ENCODE measurements at places on chromosomes 1 and 21. TPM values are rescaled to one million over a fixed set of nuclear protein-coding genes. Genes with fewer than 3 reads are reported as not detected.

GRCh38 chr1:94104776-94105580 lies 16.0 kb downstream of the ABCA4 start:
- H3K4me3 ChIP-seq: no peak overlapping the region
- no peak overlapping the region for H3K27ac ChIP-seq
- no peaks in the 10 kb centered on the region for H3K27me3 ChIP-seq
- DNase-seq: no peak
- no peaks in the 10 kb centered on the region for H3K36me3 ChIP-seq

DNA sequence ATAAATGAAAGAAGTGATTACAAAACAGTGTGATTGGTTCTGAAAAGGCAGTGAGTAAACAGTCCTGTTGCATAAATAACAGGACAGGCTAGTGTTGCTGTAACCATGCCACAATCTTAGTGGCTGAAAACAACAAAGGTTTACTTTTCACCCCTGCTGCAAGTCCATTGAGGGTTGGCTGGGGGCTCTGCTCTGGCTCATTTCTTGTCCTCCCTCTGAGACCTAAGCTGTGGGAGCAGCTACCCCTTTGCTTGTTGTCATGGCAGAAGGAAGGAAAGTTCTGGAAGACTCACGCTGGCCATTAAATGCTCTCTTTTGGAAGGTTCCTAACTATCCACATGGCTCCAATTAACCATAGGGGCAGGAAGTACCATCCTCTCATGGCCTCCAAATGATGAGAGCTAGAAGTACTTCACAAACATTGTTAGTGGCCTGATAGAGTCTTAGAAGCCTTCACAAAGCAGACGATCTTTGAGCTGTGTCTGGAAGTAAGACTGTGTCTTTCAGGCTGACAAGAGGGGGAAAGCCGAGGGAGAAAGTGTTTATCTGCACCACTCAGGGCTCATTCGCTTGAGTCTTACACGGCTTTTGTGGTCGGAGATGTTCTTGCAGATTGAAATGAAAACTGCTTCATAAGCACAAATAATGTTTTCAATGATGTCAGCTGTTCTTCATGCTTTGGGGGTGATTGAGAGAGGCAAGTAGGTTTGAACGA lies 11.9 kb downstream of the RCSD1 start:
- DNase-seq: no peak
- H3K27me3 ChIP-seq: no peaks in the 10 kb centered on the region
- H3K4me3 ChIP-seq: no peak overlapping the region
- H3K27ac ChIP-seq: no peak overlapping the region
- H3K36me3 ChIP-seq: no peaks in the 10 kb centered on the region

DNA sequence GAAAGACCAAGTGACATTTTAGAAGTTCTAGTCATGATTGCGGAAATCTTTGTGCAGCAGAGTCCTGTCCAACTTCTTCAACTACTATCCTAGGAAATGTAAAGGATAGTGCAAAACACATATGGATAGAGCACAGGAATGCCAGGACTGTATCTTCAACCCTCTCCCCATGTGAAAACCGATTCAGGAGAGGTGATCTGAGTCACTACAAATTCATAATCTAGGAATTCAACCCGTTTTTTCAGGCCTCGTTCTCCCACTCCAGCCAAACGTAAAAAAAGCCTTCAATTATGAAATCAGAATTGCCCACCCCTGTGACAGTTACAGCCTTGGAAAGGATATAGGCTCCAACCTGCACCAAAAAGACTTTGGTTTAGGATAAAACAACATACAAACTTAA lies 52.9 kb upstream of the RGS1 start:
- no peak overlapping the region for H3K4me3 ChIP-seq
- H3K36me3 ChIP-seq: no peaks in the 10 kb centered on the region
- H3K27me3 ChIP-seq: no peaks in the 10 kb centered on the region

DNA sequence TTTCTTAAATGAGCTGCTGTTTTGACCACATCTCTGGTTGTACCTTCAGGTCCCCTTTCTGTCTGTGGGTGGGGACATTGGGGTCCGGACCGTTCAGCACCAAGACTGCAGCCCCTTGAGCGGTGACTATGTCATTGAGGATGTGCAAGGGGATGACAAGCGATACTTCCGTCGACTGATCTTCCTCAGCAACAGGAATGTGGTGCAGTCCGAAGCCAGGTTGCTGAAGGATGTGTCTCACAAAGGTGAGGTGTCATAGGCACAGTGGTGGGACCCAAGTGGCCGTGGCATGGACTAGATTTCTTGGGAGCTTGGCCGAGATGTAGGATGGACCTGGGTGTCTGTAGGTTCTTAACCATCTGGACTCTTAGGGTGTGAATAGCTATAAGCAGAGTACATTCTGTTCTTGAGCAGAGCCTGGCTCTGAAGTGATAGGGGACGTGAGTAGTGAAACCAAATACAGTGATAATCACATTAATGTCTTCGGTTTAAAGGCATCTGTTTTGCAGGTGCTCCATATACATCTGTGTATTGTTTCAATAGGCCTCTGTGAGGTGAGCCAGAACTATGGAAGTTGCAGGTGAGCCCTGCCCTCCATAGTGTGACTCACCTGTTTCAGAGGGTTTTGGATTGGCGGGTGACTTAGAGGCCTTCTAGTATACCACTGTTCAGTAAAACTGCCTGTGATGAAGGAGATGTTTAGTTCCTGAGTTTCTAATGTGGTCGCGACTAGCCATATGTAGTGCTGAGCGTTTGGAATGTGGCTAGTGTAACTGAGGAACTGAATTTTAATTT lies 6.4 kb downstream of the METTL13 start:
- DNase-seq: no peak
- peaks cover 7% of the 10 kb centered on the region for H3K4me1 ChIP-seq
- no peaks in the 10 kb centered on the region for H3K27me3 ChIP-seq
- H3K27ac ChIP-seq: no peak overlapping the region
- H3K36me3 ChIP-seq: peaks cover 51% of the 10 kb centered on the region

- peaks cover 4% of the 10 kb centered on the region for H3K36me3 ChIP-seq
- H3K4me1 ChIP-seq: peaks cover 36% of the 10 kb centered on the region
- DNase-seq: peak; percentile 32
- peak overlapping the region; percentile 84 for H3K27ac ChIP-seq
- H3K27me3 ChIP-seq: no peaks in the 10 kb centered on the region
- H3K4me3 ChIP-seq: peak overlapping the region; percentile 36
Measured at GRCh38 chr1:33255347-33256220, 708 bp upstream of the ZNF362 start.

- no peaks in the 10 kb centered on the region for H3K27me3 ChIP-seq
- no peak overlapping the region for H3K27ac ChIP-seq
- DNase-seq: no peak
- H3K4me1 ChIP-seq: no peaks in the 10 kb centered on the region
Measured at GRCh38 chr1:228321895-228322294, 84.7 kb downstream of the TRIM11 start.

DCDC2B gene
- not detected for total RNA-seq
